Activated CD4-positive, alpha-beta T cell treated with anti-CD3 and anti-CD28 coated beads, Interleukin-2, amount 10 ng/mL, durations not matched to agents 24 days and 14 days (primary cell): ENCODE measurements at places on chromosomes 2 and 18. TPM values are rescaled to one million over a fixed set of nuclear protein-coding genes. Genes with fewer than 3 reads are reported as not detected.

DNA sequence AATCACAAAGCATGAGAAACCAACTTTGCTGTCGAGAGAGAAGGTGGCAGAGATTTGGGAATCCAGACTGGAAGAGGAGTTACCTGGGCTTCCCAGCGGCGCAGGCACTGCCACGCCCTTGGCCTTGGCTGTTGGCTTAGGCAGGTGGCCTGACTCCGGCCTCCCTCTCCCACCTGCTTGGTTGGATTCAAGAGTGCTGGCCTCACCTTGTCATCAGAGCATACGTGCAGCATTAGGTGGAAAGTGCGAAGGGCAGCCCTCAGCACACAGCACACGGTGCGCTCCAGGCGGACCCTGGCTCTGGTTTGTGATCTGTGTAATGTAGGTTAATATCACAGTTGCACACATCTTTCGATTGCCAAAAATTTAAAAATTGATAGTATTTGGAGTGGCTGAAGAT is 19.2 kb upstream of the ASB1 start:
- no peak overlapping the region for H3K4me3 ChIP-seq
- H3K4me1 ChIP-seq = no peaks in the 10 kb centered on the region
- no peak overlapping the region for H3K27ac ChIP-seq
- H3K27me3 ChIP-seq = no peaks in the 10 kb centered on the region
- no peaks in the 10 kb centered on the region for H3K36me3 ChIP-seq
- no peak for DNase-seq

AQP12A gene
- not detected in 2 replicates for total RNA-seq

ST8SIA5 gene
- total RNA-seq = not detected in 2 replicates

SCYGR8 gene
- total RNA-seq = not detected in 2 replicates

FHOD3 gene
- total RNA-seq = not detected in 2 replicates

DNA sequence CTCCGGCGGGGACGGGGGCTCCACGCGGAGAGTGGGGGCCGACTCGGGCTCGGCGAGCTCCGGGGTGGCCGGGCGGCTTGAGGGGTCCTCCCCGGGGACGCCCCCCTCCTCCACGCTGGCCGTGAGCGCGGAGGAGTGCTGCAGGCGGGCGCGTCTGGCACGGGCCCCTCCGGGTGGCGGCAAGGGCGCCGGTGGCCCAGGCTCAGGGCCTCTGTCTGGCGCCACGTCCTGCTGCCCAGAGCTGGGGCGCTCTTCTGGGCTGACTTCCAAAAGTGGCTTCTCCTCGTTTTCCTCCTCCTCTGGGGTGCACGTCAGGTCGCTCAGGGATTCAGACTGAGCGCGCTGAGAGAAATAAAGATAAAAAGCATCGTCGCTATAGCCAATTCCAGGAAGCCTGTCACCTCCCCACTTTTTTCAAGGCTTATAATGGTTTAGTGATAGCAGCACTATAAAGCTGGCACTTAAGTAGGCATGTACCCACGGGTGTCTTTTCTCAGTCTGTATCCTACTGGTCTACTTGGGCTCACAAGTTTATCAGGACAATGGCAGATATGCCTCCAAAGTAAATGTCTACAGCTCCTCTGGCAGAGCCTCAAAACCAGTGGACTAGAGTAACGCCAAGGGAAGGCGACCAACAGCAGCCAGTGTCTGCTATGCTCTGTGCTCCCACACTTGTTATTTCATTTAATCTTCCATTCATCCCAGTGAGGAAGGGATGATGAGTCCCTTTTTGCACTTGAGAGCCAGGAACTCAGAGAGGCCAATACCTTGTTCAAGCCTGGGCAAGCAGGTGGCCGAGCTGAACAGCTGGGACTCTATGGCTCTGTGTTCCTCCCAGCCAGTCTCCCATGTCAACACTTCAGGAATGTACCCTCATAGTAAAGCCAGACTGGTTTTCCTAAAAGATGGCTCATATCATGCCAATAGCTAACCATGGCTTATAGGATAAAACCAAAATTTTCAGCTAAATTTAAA is 92.6 kb upstream of the MGAT4A start:
- peak overlapping the region; percentile 84 for H3K4me3 ChIP-seq
- peak; percentile 54 for DNase-seq
- H3K27ac ChIP-seq = peak overlapping the region; percentile 79
- H3K27me3 ChIP-seq = peaks cover 5% of the 10 kb centered on the region
- H3K36me3 ChIP-seq = peaks cover 2% of the 10 kb centered on the region

DNA sequence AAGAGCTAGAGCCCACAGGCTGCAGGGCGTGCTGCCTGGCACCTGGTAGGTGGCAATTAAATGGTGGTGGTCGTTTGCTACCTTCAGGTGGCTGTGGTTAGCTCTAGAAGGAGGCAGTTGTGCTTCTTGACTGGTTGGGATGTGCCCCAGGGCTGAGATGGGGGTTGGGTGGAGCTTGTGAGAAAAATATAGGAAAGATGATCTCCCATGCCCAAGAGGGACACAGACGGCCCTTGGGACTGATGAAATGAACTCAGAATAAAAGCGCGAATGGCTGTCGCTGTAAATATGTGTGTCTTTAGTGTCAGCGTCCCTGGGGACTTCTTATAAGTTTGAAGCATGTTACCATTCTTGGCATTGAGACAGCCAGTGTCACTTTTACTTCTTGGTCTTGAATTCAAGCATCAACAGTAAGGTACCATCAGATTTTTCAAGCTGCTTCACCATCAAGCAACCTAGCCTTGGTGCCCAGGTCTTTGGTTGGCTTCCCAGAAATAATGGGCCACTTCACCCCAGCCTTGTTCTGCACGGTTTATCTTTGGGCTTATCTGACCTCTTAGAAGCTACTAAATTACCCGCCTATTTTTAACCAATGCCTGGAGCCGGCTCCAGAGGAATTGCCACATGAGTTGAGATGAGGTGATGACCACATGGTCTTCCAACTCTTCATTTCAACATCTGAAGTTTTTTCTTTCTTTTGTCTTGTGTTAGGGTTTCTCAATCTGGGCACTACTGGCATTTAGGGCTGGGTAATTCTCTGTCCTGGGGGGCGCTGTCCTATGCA is 11.9 kb downstream of the LRRFIP1 start:
- no peaks in the 10 kb centered on the region for H3K36me3 ChIP-seq
- H3K27me3 ChIP-seq = peaks cover 5% of the 10 kb centered on the region
- no peak overlapping the region for H3K27ac ChIP-seq
- H3K4me1 ChIP-seq = no peaks in the 10 kb centered on the region

CCDC178 gene
- total RNA-seq = not detected in 2 replicates

DNA sequence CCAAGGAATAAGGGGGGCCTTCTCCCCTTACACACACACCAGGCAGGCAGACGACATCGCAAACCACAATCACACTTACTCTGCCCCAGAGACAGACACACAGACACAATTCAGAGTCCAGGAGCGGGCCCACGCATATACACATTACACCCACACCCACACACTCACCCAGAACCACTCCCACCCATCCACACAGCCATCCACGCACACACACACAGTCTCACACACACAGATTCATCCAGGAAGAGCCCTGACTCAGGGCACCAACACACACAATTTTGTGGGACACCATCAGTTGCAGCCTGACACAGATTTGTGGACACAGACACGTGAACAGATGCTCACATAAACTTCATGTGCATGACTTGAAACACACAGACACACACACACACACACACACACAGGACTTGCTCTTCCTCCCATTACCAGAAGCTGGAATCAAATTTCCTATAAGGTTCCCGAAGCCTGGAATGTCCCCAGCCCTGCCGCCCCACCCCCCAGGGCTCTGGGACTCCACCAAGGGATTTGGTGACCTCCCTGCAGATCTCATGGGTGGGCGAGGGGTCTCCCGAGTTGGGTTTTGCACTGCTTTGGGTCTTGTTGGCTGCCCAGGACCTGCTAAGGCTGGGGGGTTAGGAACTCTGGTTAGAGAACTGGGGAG is 23.5 kb downstream of the TNS1 start:
- H3K36me3 ChIP-seq = no peaks in the 10 kb centered on the region
- no peak overlapping the region for H3K27ac ChIP-seq
- H3K4me1 ChIP-seq = no peaks in the 10 kb centered on the region
- no peaks in the 10 kb centered on the region for H3K27me3 ChIP-seq
- DNase-seq = no peak

DNA sequence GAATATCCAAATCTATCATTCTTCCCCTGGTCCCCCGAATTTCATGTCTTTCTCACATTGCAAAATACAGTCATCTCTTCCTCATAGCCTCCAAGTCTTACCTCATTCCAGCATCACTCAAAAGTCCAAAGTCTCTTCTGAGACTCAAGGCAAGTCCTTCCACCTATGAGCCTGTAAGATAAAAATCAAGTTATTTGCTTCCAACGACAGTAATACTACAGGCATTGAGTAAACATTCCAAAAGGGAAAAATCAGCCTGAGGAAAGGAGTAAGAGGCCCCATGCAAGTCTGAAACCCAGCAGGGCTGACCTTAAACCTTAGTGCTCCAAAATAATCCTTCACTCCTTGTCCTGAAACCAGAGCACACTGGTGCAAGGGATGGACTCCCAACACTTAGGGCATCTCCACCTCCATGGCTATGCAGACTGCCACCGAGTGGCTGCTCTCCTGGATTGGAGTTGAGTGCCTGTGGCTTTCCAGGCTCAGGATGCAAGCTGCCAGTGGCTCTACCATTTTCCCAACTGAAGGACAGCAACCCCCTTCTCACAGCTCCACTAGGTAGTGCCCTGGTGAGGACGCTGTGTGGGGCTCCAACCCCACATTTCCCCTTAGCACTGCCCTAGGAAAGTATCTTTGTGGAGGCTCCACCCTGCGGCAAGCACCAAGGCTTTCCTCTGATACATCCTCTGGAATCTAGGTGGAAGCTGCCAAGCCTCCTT is 16.3 kb downstream of the DTNA start:
- no peaks in the 10 kb centered on the region for H3K36me3 ChIP-seq
- H3K27me3 ChIP-seq = peaks cover 4% of the 10 kb centered on the region
- H3K27ac ChIP-seq = no peak overlapping the region

GPR55 gene
- 0.23 and 0.38 TPM in 2 replicates for total RNA-seq
